ENCODE measurements at places on chromosomes 13 and 19. TPM values are rescaled to one million over a fixed set of nuclear protein-coding genes. Genes with fewer than 3 reads are reported as not detected.

- DNase-seq, result no peak
These were observed 1272.5 kb downstream of the OLFM4 start for GRCh38 chr13:54301085-54301484.

- no peak for DNase-seq
These were observed 14.9 kb downstream of the SERP2 start for GRCh38 chr13:44388427-44389059.

GRCh38 chr19:55206664-55207500 is 2.4 kb downstream of the PTPRH start:
- peak; percentile 84 for DNase-seq

The IL11 gene
- not detected for total RNA-seq

The PROZ gene
- not detected for total RNA-seq

DNA sequence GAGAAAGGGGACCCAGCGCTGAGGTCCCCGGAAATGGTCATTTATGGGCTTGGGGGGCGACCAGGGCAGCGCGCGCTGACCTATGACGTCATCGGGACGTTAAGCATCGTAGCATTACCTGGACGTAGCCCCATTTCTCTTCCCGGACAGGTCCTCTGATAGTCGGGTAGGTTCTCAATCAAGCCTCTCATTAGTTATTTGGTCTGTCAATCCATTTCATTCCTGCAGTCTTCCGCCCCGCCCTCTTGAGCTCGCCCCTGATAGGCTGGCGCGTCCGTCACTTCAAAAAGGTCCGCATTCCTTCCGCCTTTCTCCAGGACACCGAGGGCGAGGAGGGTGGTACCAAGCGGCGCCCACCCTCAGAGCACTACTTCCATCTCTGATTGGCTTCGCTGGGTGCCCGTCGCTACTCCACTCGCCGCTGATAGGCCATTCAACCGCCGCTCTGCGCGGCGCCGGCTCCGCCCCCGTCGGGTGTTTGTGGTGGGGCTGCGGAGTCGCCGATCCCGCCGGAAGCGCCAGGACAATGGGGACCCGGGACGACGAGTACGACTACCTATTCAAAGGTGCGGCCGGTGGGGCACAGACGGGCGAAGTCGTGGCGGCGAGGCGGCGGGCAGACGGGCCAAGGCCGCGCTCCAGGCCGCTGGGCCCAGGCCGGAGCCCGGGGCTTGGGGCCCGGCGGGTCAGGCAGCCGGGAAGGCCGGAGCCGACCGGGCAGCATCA is at the start of gene RAB11B:
TSS of gene RAB11B (plus strand) at position 470 of the 726 bp plus-strand sequence. CDS start at position 527, 57 bp downstream.
- DNase-seq, result peak; percentile 100

The DENND1C gene
- not detected for total RNA-seq

GRCh38 chr13:52156724-52157261 is 2.6 kb downstream of the NEK3 start:
- no peak for DNase-seq

The DMKN gene
- 47.4 TPM for total RNA-seq

- DNase-seq, result no peak
These were observed 19.6 kb downstream of the KCNC3 start for GRCh38 chr19:50309396-50310125.

GRCh38 chr19:16587833-16588823 is 15.9 kb upstream of the SLC35E1 start:
- DNase-seq, result no peak

DNA sequence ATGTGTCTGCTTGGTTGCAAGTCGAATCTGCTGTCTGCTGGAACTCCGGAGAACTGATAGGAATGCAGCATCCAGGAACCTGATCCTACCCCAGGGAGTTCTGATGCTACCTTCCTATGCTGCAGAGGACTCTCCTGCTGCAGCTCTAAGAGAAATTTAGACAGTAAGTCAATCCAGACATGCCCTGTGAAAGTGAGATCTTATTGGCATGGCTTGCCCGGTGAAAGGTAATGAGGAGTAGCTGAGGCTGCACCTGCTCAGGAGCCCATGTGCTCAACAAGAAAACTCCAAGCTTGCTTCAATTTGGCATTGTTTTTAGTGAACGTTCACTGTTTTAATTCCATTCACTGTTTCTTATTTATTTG is 217.3 kb upstream of the SERP2 start:
- no peak for DNase-seq

The CCDC106 gene
- 5.3 TPM for total RNA-seq

- DNase-seq, result no peak
These were observed 222.4 kb downstream of the KCTD12 start for GRCh38 chr13:76663592-76664335.

GRCh38 chr19:16368385-16369305 is 44.0 kb downstream of the KLF2 start:
- DNase-seq, result no peak

DNA sequence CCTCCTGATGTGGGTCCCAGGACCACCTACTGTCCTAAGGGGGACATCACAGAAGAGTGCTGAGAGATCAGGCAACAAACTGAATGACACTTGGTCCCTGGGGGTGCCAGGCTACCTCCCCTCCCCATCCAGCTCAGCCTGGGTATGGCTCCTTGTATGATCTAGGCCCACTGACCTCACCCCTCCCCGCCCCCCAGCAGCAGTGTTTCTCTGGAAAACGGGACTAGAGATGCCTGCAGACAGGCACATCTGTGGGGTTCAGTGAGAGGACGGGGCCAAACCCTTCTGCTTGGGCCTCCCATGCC is 9.3 kb downstream of the ACP4 start:
- no peak for DNase-seq

- DNase-seq, result no peak
These were observed 7.8 kb upstream of the TDRD12 start for GRCh38 chr19:32711747-32712146.

DNA sequence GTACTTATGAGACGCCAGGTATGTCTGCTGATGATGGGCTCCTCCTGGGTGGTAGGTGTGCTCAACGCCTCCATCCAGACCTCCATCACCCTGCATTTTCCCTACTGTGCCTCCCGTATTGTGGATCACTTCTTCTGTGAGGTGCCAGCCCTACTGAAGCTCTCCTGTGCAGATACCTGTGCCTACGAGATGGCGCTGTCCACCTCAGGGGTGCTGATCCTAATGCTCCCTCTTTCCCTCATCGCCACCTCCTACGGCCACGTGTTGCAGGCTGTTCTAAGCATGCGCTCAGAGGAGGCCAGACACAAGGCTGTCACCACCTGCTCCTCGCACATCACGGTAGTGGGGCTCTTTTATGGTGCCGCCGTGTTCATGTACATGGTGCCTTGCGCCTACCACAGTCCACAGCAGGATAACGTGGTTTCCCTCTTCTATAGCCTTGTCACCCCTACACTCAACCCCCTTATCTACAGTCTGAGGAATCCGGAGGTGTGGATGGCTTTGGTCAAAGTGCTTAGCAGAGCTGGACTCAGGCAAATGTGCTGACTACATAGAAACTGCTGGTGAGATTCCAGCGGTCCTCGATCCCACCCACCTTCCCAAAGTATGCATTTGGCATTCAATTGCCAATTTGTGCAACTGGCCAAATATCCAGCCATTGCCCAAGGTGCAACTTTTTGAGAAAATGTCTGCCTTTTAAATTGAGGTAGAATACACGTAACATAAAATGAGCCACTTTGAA is 10.2 kb downstream of the OR2Z1 start:
- no peak for DNase-seq

DNA sequence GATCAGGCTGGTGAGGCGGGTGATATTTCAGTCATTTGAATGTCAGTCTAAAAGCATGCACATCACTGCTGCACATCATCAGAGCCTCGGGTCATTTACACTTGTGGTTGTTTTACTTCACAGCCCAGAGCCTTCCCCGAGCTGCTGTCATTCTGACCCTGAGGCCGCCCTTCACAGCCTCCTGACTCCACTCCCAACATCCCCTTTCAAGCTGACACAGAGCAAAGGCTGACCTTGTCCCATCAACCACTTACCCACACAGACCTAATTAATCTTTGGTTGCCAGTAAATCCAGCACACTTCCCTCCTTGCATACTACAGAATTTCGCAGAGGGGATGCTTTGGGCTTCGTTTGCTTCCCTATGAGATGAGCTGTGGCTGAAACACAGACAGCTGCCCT is 528.1 kb downstream of the DIAPH3 start:
- no peak for DNase-seq

GRCh38 chr13:29384466-29384865 is 211.0 kb downstream of the SLC7A1 start:
- DNase-seq, result no peak

DNA sequence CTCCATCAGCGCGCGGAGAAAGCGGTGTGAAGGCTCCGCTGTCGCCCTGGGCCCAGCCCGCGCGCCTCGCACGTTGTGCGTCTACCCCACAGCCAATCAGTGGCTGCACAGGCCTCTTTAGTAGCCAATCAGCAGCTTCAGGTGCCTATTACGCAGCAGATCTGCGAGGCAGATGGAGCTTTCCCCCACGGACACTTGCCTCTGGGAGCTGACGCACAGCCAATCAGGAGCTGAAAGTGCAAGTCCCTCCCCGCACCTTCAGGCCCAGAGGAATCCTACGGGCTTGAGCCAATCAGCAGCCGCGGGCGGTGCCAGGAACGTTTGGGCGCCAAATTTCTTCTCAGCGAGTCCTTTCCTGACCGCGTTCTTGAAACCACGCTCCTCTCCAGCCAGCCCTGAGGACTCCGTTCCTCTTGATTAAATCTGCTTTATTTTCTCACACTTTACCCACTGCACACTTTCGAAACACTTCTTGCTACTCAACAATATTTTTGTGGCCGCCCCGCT is 39.9 kb downstream of the SIGLEC7 start:
- no peak for DNase-seq

The RNF17 gene
- total RNA-seq, result not detected

The CEACAM1 gene
- total RNA-seq, result 24.7 TPM

DNA sequence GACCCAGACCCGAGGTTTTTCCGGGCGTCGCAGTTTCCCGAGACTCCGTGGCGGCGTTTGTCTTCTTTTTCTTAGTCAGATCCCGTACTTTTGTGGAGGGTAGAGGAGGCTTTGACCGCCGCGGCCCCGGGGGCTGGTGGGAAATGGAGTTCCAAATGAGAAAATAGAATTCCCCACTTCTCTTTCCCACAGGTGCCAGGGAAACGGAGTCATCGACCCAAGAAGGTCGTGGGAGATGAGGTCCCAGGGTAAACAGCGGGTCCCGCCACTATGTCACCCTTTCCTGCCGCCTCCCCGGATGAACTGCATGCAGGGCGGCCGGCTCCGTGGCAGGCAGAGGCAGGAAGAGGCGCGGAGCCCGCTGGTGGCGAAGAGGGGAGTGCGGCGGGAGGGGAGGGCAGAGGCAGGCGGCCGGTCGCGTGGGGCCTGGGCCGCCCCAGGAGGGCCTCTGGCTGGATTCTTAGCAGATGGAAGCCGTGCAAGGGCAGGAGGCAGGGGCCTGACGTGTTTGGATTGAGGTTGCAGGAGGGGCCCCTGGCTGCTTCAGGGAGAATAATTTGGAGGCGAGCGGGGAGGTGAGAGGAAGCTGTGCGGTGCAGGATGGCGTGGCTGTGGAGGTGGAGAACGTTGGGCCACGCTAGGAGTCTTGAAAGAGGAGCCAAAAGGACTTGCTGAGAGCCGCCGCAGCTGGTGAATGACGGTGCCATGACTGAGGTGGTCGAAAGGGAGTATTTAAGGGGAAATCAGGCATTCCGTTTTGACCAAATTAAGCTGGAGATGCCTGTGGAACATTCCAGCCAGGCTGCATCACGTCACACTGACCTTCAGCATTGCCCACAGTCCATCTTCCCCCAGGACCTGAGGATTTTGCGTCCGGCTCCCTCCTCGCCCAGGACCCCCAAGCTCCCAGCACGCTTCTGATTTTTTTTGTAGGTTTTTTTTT is 11.7 kb downstream of the CYTH2 start:
- DNase-seq, result peak; percentile 48

GRCh38 chr13:25420161-25420560 is 48.4 kb downstream of the ATP8A2 start:
- no peak for DNase-seq

DNA sequence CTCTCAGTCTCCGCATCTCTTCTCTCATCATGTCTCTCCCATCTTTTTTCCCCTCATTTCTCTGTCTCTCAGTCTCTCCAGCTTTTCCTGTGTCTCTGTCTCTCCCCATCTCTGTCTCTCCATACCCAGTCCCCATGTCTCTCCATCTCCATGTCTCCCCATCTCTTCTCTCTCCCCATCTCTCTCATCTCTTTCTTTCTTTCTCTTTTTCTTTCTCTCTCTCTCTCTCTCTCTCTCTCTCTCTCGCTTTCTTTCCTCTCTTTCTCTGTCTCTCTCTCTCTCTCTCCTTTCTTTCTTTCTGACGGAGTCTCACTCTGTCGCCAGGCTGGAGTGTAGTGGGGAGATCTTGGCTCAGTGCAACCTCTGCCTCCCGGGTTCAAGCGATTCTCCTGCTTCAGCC is 12.6 kb upstream of the NFIX start:
- DNase-seq, result no peak

GRCh38 chr13:41352935-41353840 is 42.1 kb downstream of the NAA16 start:
- DNase-seq, result no peak

DNA sequence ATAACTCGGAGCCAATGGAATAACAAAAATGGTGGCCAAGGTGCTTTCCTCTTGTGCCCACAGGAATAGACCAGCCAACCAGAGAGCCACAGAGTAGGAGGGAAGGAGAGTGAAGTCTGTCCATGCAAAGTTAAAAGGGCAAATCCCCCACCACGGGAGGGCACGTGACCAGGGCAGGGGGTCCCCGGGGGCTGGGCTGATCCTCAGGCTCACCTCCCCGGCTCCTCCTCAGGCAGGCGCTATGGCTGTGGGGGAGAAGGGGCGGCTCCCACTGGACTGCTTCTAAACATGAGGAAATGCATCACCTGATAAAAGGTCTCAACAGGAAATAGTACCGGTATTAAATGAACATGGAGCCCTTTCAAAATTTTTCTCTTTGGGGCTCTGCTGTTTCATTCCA is 73.2 kb upstream of the SLC15A1 start:
- no peak for DNase-seq

DNA sequence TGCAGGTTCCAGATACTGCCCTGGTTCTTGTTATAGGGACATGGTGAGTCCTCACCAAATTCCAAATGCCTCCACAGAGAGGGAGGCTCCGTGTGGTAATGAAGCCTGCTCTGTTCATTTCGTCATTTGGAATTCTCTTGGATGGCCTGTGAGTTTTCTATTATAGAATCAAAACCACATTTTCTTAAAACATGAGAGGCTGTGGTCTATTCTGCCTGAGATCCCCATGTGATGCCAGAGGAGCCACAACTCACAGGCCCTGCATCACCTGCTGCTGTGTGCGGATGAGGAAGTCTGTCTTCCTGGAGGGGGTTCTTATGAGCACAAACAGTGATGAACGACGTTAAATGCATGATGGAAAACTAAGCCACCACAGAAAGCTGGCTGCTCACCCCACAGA is 264.4 kb downstream of the UQCRFS1 start:
- DNase-seq, result no peak

DNA sequence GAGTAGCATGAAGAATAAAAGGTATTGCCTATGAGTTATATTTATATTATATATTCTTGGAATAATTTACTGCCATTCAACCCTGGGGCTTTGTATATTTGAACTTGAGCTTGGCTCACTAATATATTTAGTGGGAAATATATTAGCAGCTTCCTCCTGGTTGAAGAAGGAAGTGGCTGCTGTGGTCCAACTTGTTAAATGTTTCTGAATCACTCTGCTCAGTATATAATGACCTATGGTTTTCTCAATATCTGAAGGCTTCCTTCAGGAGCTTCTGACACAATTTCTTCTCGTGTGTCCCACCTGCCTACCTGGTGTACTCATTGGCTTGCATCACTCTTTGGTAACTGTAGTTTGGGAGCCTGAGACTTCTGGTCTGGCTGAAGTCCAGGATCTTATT is 646.4 kb downstream of the TBC1D4 start:
- DNase-seq, result no peak

All from uterus (tissue), 4 donors.